ENCODE measurements at places on chromosomes 3 and 15.

DNA sequence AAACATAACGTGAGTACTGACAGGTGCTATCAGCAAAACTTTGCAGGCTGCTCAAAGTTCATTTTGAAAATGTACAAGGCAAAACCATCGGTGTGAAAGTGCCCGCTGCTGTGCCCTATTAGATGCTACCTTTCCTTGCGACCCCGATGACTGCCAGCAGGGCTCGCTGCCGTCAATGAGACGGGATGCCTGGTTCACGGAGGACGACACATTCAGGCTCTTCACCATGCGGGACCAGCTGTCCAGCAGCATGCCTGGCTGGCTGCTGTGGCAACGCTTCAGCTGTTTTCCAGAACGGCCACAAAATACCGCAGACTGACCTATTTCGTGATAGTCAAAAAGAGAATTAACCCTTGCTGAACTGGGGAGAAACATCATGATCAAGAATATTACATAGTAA lies 92.7 kb upstream of the OCA2 start:
- no peak for DNase-seq

- DNase-seq, result no peak
These were observed 57.2 kb downstream of the DLG1 start for GRCh38 chr3:197241173-197241572.

- DNase-seq, result no peak
These were observed 146.3 kb downstream of the ALCAM start for GRCh38 chr3:105513042-105513441.

GRCh38 chr3:196886144-196886543 lies 18.4 kb downstream of the SENP5 start:
- no peak for DNase-seq

GRCh38 chr15:63553388-63553791 lies 43.8 kb upstream of the FBXL22 start:
- DNase-seq, result peak; percentile 13

GRCh38 chr15:74399511-74400312 lies 32.3 kb upstream of the CYP11A1 start:
- no peak for DNase-seq

DNA sequence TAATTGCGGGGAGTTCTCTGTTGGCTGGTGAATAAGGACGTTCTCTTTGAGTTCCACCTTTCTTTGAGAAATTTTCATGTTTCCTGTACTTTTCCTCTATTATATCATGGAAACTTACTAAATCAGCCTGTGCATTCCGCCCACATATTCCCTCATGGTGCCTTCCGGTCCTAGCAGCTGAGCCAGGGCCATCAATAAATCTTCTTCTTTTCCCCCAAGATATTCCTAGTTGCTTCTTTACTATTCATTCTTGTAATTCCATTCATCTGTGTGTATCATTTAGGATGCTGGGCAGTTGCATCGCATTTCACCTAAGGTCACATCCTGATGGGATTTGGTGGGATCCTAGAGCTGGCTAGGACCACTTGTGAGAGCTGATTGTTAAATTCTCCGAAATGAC lies 139.2 kb downstream of the RBMS3 start:
- DNase-seq, result no peak

DNA sequence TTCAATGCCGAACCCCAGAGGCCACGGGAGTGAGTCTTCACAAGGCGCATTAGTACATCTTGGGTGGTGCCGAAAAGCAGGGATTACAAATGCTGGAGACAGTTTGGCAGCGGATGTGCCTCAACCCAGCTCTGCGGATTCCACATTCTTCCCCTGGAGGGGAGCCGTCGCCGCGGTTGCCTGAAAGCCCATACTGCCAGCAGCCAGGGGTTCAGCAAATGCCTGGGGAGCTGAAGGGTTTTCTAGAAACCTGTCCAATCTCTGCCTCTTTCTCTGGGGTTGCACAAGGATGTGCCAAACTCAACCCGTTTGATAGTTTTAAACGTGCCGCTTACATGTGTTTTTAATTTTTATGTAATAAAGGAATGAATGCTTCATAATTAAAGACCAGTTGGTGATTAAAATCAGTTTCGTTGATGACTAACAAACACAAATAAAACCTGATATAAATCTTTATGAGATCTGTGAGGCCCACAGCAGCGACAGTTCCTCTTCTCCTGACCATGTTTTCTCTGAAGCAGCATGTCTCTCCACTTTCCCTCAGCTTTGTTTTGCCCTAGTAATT lies 74.6 kb upstream of the LEKR1 start:
- DNase-seq, result no peak

GRCh38 chr3:182717216-182717615 lies 76.1 kb upstream of the ATP11B start:
- DNase-seq, result no peak

DNA sequence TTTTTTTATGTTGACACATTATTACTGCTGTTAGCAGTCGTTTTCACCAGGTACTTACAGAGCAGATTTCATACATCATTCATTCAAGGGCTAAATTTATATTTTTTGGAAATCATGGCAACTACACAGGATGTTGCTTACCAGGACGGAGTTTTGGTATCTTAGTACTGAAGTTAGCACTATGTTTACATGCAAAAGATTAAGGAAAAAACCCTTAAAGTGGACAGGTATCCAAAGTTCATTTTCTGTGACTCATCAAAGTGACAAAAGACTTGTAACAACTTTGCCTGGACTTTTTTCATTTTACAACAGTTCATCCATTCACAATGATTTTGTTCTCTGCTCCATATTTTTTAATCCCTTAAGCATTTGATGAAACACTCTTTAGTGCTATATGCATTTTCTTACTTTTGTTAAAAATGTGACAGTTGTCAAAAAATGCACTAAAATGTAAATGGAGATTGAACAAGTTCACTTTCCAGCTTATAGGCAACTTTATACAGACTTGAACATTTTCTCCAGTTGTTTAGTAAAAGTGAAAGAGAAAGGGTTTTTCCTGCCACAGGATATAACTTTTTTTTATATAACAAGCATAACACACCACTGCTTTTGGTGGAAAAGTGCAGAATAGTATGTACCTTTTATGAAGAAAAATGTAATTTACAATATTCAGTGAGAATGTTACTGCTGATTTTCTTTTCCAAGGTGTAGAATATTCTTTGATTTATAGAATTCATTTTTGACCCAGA lies 104.1 kb downstream of the STT3B start:
- DNase-seq, result no peak

GRCh38 chr3:183487896-183488295 lies 59.5 kb upstream of the MCF2L2 start:
- DNase-seq, result no peak

DNA sequence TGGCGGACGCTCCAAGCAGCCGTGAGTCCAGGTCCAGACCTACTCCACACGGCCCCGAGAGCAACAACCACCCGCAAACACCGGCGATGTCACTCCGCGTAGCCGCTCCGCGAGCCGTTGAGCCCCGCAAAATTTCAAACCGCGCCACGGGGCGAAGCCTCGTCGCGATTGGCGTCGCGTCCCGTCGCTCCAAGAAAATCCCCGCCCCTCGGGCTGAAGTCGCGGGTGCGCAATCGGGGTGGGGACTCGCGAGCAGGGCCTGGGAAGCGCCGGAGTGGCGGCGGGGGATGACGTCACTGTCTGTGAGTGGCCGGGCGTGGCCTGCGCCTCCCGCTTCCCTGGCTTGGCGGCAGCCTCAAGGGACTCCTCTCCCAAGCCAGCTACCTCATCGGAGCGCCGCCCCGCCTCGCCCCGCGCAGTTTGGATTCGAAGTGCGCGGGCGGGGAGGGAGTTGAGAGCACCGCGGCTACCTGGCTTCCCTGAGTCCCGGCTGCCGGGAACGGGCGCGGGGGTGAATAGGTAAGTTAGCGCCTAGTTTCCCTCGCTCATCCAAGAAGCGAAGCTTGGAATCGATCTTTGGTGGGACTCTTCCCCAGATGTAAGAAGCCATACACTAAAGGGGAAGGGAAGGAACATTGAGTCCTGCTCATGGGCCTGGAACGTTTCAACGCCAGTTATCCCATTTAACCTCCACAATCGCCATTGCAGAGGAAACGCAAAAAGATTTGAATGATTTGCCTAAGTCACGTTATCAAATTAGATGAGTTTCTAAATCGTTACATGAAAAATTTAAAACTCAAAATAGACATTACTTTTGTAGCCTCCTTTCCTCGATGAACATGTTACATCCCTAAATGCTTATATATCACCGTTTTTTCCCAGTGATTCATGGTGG lies at the start of gene PRC1:
Gene PRC1, minus strand, starts transcription at position 119 of the 895 bp plus-strand sequence. Its CDS starts 118 bp downstream, at position 1.
- peak; percentile 82 for DNase-seq

DNA sequence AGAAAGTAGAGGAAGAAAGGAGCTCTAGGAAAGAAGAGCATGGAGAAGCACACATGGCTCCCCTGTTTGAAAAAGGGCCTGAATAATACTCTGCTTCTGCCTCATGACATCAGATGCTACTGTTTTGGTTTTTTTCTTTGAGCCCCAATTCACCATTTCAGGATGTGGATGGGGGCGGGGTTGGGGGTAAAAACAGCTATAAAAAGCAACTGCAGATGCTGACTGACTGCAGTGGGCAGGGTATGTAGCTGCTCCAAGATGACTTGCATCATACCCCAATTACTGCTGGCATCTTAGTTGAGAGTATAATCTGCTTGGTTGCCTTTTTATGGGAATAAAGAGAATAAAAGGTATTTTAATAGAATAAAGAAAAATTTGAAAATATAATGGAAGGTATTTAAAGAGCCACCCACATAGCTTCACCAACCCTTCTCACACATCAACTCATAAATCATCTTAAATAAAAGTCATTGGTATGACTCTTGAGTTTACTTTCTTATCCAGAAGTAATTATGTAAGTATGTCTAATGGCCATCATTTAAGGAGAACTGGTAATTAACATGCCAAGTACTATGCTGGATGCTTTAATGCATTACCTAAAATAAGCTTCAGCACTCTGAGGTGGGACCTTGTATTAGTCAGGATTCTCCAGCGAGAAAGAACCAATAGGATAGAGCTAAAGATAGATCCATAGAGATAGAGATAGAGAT lies 36.4 kb upstream of the TMEM45A start:
- DNase-seq, result no peak

DNA sequence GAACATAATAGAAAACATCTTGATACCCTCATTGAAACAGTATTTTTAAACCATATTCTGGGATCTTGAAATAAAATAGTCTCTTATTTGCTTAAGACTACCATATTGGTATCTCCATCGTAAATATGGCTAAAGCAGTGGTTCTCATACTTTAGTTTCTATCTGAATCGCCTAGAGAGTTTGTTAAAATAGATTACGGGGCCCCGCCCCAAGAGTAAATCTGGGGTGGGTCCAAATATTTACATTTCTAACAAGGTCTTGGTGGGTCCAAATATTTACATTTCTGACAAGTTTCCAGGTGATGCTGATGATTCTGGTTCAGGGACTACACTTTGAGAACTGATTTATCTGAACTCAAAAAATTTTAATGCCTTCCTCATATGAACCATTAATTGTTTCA lies 45.3 kb downstream of the TSC22D2 start:
- no peak for DNase-seq

DNA sequence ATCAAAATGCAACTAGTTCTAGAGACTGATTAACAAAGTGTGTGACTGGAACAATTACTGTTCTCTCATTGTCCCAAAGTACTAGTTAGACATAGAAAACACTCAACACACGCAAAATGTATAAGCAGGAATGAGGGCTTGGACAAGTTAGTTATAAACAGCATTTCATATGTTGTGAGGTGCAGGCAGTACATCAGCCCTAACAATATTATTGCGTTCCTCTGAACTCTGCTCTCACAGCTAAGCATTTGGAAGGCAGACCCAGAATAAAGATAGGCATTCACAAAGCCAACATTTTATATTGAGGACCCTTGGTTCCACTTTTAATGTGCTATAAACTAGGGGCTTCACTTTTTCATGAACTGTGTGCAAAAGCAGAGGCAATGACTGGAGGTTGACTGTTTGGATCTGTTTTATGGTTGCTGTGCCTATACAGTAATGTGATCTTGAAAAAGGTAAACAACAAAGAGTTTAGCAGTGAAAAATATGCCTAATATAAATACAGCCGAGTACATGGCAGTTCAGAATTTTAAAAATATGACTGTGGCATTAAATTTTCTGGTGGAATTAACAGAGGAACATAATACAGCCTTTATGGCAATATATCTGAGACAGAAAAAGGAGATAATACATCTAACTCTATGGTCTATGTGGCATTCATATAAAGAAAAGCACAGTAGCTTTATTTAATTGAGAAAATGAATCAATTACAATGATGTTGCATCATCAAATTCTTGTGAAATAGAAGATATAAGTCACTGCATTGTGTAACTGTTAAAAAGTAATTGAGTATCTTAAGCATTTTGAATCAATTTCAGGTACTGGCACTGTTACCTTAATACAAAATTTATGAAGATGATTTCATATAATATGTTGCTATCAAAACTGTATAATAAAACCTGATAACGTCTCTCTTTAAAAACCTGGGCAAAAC lies 80.0 kb upstream of the SKOR1 start:
- DNase-seq, result no peak

DNA sequence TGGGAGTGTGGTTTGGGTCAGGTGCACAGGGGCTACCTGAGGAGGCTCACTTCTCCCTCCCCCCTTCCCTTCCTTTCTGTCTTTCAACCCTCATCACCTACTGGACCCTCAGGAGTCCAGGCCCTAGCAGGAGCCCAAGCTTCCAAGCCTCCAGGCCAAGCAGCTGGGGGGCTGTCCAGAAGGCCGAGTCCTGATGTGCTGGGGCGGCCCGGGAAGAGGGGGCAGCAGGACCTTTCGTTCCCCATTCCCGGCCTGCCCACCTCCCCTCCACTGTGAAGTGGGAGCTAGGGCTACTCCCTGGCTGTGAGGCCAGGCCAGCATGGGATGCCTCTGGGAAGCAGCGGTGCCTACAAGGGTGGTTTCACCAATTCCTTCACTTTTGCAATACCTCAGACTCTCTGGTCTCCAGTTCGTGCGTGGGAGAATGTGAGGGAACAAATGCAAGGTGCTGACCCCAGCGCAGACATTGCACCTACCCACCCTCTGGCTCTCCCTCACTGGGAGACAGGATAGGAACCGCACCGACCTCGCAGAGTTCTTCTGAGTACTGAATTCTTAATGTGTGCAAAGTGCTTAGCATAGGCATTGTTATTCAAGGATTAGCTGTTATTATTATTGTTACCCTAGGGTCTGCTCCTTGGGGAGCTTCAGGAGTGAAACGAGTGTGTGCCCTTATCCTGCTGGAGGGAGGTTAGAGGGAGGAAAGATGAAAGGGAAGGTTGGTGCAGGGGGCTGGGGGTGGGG lies 2.5 kb downstream of the EPHB3 start:
- no peak for DNase-seq

DNA sequence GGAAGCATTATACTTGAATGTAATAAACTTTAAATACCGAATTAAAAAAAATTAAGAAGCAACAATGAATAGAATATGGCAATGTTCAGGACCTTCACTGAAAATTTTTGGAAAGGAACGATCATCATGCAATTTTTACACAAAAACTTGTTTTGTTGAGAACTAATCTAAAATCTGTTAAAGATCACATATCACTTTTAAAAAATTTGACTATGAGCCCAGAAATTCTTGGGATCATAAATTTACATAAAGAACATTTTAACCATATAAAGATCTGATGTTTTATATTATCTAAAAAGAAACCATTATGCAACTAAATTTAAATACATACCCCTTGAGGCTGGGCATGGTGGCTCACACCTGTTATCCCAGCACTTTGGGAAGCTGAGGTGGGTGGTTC lies 76.2 kb upstream of the MELTF start:
- DNase-seq, result no peak

- no peak for DNase-seq
These were observed 101.1 kb downstream of the TOP2B start for GRCh38 chr3:25563601-25564000.

Data from DMS79 (cell line).